Osteoblast (primary cell): ENCODE measurements at places on chromosomes 5 and 9. TPM values are rescaled to one million over a fixed set of nuclear protein-coding genes. Genes with fewer than 3 reads are reported as not detected.

DNA sequence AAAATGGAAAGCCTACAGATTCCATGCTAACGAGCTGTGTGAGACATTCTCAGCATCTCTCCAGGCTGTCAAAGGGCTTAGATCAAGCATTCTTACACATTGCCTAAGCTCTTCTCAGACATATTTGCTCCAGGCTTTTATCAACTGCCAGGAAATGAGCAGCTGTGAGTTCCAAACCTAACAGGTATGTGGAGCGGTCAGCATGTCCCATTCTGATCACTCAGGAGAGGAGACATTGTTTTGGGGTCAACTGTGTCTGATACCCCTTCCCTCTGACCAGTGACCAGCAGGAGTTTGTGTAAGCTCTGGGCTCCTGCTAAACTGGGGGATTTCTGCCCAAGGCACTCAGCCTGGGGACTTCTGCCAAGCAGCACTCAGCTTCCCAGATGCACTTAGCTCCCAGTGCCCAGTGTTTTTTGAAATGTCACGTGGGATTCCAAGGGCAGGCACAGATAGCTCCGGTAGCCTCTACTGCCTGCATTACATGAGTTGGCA lies 229.1 kb downstream of the SEC61B start:
- DNase-seq = no peak
- peaks cover 18% of the 10 kb centered on the region for H3K27me3 ChIP-seq
- peaks cover 5% of the 10 kb centered on the region for H3K4me1 ChIP-seq
- H3K27ac ChIP-seq = no peak overlapping the region
- H3K4me3 ChIP-seq = no peak overlapping the region

DNA sequence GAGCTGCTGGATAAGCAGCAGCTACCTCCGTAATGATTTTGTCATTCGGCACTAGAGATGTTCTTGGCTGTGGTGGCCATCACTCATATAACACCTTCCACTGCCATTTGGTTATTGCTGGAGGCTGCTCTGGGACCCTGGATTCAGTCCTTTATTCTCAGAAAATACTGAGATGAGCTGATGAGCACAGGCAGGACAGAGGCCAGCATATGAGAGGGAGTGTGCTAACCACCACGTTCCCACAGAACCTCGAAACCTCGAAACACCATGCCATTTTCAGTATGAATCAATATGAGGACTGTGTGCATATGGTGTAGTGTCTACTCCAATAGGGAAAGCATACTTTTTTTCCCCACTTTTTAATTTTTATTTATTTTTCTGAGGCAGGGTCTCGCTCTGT lies 56.6 kb downstream of the ADAM19 start:
- peaks cover 21% of the 10 kb centered on the region for H3K36me3 ChIP-seq
- no peak overlapping the region for H3K4me3 ChIP-seq
- H3K4me1 ChIP-seq = peaks cover 37% of the 10 kb centered on the region
- no peak overlapping the region for H3K27ac ChIP-seq

DNA sequence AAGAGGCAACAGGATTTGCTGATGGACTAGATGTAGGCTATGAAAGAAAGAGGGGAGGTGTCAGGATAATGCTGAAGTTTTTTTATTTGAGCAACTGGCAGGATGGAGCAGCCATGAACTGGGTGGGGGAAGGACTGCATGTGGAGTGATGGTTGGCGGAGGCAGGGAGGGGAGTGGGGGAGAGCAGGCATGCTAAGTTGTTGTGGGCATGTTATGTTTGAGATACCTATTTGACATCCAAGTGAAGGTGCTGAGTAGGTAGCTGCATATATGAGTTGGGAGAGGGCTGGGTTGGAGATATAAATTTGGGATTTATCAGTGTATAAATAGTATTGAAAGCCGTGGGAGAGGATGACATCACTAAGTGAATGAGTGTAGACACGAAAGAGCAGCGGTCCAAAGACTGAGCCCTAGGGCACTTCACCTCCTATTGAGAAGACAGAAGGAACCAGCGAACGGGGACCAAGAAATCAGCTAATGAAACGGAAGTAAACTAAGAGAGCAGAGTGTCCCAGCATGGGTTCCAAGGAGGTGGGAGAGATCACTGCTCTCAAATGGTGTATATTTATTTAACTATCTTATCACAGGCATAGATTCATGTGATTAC lies 7.4 kb downstream of the BSPRY start:
- H3K27me3 ChIP-seq = peaks cover 36% of the 10 kb centered on the region

Gene FGF1
- 2.9 and 4.3 TPM in 2 replicates for total RNA-seq

DNA sequence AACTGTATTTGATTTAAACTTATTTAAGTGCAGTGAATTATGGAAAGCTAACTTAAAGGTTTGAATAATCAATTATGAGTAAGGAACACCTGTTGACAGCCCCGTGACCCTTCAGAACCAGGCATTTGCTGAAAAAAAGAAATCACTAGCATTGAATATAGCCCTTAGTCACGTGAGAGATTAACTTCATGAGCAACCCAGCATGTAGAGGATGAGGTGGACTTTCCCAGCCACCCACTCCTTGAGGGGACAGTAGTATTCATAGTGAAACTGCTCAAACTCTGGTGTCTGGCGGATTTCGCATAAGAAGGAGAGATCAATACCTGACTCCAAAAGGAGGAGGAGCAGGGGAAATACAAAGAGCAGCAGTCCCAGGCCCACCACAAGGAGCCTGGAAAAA lies 184.8 kb upstream of the RASEF start:
- H3K27ac ChIP-seq = no peak overlapping the region
- no peak overlapping the region for H3K4me3 ChIP-seq
- H3K4me1 ChIP-seq = no peaks in the 10 kb centered on the region

- H3K27ac ChIP-seq = no peak overlapping the region
- H3K4me3 ChIP-seq = no peak overlapping the region
- H3K36me3 ChIP-seq = no peaks in the 10 kb centered on the region
- H3K4me1 ChIP-seq = peaks cover 8% of the 10 kb centered on the region
- H3K27me3 ChIP-seq = no peaks in the 10 kb centered on the region
Measured at GRCh38 chr5:15522187-15522520, 22.2 kb downstream of the FBXL7 start.

GRCh38 chr5:7960142-7960541 lies 91.2 kb downstream of the MTRR start:
- no peaks in the 10 kb centered on the region for H3K36me3 ChIP-seq
- no peak overlapping the region for H3K4me3 ChIP-seq
- no peak overlapping the region for H3K27ac ChIP-seq

DNA sequence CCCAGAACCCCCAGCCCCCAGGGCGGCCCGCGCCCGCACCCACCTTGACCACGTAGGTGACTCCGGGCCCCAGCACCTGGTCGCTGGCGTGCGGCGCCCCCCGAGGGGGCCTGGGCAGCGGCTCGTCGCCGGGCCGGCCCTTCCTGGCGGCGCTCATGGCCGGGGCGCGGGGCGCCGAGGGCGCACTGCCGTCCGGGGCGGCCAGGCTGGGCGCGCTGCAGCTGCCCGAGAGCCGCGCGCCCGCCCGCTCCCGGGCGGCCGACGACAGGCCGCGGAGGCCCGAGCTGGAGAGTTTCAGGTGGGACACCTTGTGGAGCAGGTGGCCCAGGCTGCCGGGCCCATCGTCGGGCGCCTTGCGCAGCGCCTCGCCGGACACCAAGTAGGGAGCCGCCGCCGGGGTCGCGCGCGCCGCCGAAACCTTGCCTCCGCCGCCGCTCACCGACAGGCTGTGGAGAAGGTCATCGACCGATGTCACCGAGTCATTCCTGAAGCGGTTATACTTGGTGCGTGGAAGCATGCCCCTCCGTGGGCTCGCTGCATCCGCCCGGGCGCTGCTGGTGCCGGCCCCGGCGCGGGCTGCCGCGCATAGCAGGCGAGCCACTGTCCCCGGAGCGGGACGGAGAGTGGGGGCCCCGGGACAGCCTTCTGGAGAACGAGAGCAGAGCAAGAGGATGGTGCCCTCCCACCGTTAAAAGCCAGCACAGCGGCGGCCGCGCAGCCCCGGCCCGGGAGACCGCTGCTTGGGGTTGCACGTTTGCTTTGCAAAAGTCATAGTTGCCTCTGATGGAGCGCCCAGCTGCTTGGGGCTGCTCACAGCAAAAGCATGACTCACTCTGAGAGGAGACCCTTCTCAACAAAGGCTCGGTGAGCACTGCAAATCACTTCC lies at the start of gene SHC3:
SHC3 (minus strand) TSS at position 875 of the 886 bp plus-strand sequence; CDS start at position 517, 358 bp downstream.
- H3K36me3 ChIP-seq = no peaks in the 10 kb centered on the region
- peak within 1 kb of the TSS; percentile 73 for H3K4me3 ChIP-seq
- DNase-seq = peak; percentile 73
- peaks cover 36% of the 10 kb centered on the region for H3K27me3 ChIP-seq
- peaks cover 15% of the 10 kb centered on the region for H3K4me1 ChIP-seq

Gene SLC36A2
- total RNA-seq = not detected in 2 replicates

GRCh38 chr5:133225671-133226152 lies 173.9 kb downstream of the HSPA4 start:
- no peak overlapping the region for H3K27ac ChIP-seq
- H3K36me3 ChIP-seq = no peaks in the 10 kb centered on the region
- H3K27me3 ChIP-seq = peaks cover 8% of the 10 kb centered on the region
- no peak for DNase-seq
- H3K4me3 ChIP-seq = no peak overlapping the region

DNA sequence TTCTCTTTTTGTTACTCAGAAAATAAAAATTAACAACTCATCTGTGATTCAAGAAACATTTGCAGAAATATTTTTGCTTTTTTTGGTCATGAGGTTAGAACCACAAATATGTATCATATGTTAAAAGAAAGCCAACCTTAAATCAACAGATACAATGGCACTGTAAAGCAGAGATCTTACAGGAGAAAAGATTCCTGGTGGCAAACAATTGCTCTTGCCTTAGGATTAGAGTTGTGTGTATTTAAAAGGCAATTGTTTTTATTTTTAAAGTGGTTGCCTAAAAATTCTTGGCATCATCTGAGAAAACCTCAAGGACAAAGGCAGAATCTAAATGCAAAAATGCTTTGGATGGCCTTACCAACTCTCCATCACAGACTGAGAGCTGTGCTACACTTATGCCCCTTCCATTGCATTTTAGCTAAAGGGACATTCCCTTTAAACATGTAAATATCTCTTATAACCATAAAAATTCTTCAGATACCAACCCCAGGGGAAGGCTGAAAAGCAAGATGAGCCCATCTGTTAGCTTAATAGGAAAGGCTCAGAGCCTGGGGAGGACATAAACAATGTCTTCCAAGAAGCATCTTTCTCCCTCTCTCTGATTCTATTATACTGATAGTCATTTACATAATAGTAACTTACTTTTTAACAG lies 100.4 kb downstream of the FAM114A2 start:
- no peaks in the 10 kb centered on the region for H3K4me1 ChIP-seq
- no peaks in the 10 kb centered on the region for H3K36me3 ChIP-seq
- H3K27ac ChIP-seq = no peak overlapping the region
- DNase-seq = no peak
- H3K27me3 ChIP-seq = no peaks in the 10 kb centered on the region
